ENCODE measurements at places on chromosomes 5 and 9. TPM values are rescaled to one million over a fixed set of nuclear protein-coding genes. Genes with fewer than 3 reads are reported as not detected.

GRCh38 chr9:123652416-123652815 lies 277.5 kb downstream of the DENND1A start:
- no peaks in the 10 kb centered on the region for H3K27me3 ChIP-seq
- DNase-seq = no peak
- no peak overlapping the region for H3K27ac ChIP-seq
- H3K4me1 ChIP-seq = no peaks in the 10 kb centered on the region

DNA sequence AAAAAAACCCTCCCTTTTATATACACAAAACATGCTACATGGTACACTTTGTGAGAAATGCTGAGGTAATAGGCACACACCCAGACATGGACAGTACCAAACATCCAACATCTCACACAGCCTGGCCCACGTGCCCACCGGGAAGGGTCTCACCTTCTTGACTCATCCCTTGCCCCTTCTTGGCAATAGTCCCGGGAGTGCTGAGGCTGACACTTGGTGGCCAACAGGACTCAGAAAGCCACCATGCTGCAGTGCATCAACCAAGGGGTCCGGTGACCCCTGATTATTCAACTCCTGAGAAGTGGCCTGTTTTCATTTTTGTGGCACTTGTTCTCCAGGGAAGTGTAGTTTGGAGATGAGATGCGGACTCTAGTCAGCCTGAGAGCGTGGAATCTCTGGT lies 35.0 kb downstream of the ANGPTL2 start:
- no peak overlapping the region for H3K4me3 ChIP-seq
- H3K36me3 ChIP-seq = no peaks in the 10 kb centered on the region
- no peaks in the 10 kb centered on the region for H3K4me1 ChIP-seq
- no peak for DNase-seq

GRCh38 chr5:6535594-6535993 lies 86.9 kb downstream of the UBE2QL1 start:
- H3K36me3 ChIP-seq = no peaks in the 10 kb centered on the region
- H3K27ac ChIP-seq = no peak overlapping the region
- no peak for DNase-seq
- 0 out of 2 replicates have a peak, but pooled peaks cover 2% of the 10 kb centered on the region for H3K27me3 ChIP-seq
- H3K4me3 ChIP-seq = no peak overlapping the region
- no peaks in the 10 kb centered on the region for H3K4me1 ChIP-seq

- H3K4me1 ChIP-seq = no peaks in the 10 kb centered on the region
- H3K27me3 ChIP-seq = no peaks in the 10 kb centered on the region
- H3K27ac ChIP-seq = no peak overlapping the region
- no peak for DNase-seq
These were observed 38.4 kb upstream of the SMIM15 start for GRCh38 chr5:61200582-61201155.

DNA sequence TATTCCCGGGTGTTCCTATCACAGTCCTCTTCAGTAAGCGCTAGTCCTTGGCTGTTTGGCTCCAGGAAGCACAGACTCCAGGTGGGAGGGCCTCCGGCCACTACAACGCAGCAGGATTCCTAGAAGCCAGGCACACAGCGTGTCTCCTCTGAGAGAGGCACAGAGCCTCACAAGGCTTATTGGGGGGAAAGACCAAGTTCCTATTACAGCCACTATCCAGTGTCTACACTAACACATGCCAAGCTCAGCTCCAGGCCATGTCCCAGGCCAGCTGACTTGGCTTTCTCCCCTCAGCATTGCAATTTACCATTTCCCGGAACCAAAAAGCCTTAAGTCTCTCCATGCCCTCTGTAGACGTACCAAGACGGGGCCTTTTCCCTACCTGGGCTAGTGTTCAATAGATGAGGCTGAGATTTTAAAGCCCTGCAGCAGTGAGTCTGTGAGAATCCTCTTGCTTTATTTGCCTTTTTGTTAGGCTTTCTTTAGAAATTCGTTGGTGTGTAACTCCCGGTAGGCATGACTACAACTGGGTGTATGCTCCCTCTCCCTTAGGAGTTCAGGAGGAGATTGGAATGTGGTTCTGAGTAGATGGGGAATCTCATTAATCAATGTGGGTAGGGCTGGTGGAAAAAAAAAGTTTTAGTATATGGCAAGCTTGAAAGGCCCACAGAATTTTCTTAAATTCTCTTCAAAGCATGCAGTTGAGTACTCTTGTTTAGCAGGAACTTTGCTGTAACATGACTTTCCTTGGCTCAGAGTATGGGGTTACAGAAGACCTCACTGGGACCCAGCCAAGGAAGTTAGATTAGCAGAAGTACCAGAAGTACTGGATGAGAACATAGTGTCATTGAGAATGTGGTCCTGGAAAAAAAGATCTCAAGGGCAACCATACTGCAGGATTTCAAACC lies 84.3 kb upstream of the SLC1A3 start:
- no peak overlapping the region for H3K27ac ChIP-seq
- no peaks in the 10 kb centered on the region for H3K4me1 ChIP-seq
- DNase-seq = no peak

DNA sequence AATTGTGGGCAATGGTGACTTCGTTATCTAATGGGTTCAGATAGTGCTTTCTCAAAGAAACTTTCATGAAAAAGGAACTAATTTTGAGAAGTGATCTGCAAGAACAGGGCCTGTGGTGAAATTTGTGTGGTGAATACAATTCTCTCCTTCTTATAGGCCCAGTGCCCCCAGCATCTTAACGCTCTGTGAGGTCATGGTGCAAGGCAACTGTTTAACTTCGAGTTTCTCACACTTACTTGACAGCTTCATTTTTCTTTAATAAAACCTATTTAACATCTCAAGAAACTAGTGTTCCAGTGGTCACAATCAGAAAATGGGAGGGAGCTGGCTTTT lies 69.2 kb downstream of the FAM114A2 start:
- no peak overlapping the region for H3K4me3 ChIP-seq
- H3K36me3 ChIP-seq = no peaks in the 10 kb centered on the region
- no peaks in the 10 kb centered on the region for H3K4me1 ChIP-seq
- no peak for DNase-seq
- peaks cover 6% of the 10 kb centered on the region for H3K27me3 ChIP-seq

- no peaks in the 10 kb centered on the region for H3K27me3 ChIP-seq
- H3K4me3 ChIP-seq = no peak overlapping the region
- H3K4me1 ChIP-seq = no peaks in the 10 kb centered on the region
- H3K36me3 ChIP-seq = no peaks in the 10 kb centered on the region
- DNase-seq = no peak
- no peak overlapping the region for H3K27ac ChIP-seq
These were observed 86.9 kb downstream of the GNAQ start for GRCh38 chr9:77944556-77945243.

DNA sequence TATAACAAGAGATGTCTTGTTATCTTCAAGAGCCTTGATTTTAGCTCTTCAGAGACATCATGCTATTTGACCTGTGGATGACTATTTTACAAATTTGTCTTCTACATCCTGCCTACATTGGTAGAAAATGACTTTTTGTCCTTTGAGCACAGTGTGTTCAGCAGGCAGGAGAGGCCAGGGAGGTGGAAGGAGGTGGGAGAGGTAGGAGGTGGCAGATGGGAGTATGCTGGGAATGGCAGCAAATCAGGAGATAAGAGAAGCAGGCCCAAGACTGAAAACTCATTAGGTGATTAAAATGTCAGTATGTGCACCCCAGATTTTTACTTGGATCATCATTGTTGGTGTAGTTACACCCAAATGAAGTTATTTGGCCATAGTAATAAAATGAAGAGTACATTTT lies 44.1 kb downstream of the PTPN3 start:
- H3K36me3 ChIP-seq = no peaks in the 10 kb centered on the region
- no peak overlapping the region for H3K4me3 ChIP-seq
- H3K27me3 ChIP-seq = no peaks in the 10 kb centered on the region
- peak overlapping the region; percentile 21 for H3K27ac ChIP-seq

GRCh38 chr9:11340654-11341053 lies 727.9 kb upstream of the PTPRD start:
- no peaks in the 10 kb centered on the region for H3K36me3 ChIP-seq
- H3K4me1 ChIP-seq = no peaks in the 10 kb centered on the region
- no peak overlapping the region for H3K27ac ChIP-seq
- H3K4me3 ChIP-seq = no peak overlapping the region

DNA sequence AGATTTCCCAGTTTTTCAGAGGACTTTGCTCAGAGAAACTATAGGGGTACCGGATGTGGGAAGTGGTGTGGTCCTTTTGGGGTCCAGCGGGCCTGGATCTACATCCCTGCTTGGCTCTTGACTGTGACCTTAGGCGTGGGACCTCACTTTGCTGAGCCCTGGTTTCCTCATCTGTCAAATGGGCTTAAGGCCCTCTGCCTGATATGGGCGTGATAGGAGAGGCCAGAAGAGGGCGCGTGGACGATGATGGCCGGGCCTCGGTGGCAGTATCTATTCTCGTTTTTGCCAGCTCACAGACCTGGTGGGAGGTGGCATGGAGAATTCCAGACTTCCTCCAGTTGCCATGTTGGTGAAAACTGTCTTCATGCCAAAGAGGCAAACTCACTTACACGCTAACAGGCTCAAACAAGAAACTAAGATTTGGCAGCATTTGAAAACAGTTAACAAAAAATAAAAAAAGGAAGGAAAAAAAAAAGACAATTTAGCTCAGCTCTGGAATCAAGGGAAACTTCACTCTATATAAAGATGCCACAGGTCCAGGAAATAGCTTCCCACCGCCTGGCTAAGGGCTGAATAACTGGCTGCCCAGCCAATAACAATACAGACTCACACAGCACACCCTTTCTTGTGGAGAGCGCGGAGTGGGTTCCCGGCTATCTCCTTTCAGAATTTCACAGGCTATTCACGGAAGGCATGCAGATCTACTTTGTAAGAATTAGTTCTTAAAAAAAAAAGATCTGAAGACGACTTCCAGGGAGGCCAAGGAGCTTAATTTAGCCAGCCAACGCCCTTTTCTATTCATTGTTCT lies 1.7 kb downstream of the SH3PXD2B start:
- H3K27ac ChIP-seq = peak overlapping the region; percentile 91
- H3K27me3 ChIP-seq = no peaks in the 10 kb centered on the region
- peak overlapping the region; percentile 84 for H3K4me3 ChIP-seq
- no peaks in the 10 kb centered on the region for H3K36me3 ChIP-seq

DNA sequence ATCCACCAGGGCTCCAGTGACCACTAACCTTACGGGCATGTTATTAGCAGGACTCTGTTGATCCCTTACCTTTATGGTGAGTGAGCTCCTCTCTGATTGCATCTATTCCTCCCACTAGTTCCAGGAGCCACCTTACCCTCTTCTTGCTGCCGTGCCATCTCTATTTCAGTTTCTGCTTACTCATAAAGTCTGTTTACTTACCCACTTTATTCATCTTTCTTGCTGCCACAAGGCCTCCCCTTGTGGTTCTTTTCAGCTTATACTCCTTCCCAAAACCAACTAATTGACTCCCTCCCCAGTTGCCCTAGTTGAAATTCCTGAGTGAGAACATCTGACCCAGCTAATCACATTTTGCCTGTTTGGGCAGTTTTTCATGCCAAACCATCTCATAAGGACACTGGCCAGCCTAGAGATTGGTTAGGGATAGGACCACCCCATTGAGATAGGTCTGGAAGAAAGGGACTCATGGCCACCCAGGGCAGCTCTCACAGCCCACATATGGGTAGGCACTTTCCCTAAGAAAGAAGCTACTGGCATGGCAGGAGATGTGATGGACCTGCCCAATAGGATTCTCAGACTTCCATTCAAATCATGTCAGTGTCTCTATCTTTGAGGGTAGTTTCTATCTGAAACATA lies 412.7 kb downstream of the EFNA5 start:
- H3K36me3 ChIP-seq = no peaks in the 10 kb centered on the region
- H3K4me3 ChIP-seq = no peak overlapping the region
- no peaks in the 10 kb centered on the region for H3K4me1 ChIP-seq
- DNase-seq = no peak
- H3K27ac ChIP-seq = no peak overlapping the region

DNA sequence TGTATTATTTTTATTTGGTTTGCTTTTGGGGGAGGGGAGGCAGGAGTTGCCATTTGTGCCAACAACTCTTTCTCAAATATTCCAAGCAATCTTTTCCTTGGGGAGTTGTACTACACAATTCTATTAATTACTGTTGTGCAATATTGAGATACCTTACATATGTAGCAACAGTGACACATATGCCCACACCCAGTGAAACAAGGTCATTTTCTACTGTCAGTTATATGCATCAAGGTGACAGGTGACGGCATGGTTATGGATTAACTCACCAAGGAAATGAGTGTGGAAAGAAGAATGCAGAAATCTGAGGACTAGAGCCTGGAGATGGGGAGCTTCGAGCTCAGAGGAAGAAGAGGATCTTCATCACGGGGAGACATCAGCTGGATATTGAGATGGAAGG lies 17.9 kb upstream of the MSMP start:
- no peak overlapping the region for H3K4me3 ChIP-seq
- no peak for DNase-seq
- H3K36me3 ChIP-seq = no peaks in the 10 kb centered on the region
- H3K27ac ChIP-seq = no peak overlapping the region

GRCh38 chr9:125476645-125477044 lies 215.0 kb downstream of the GAPVD1 start:
- no peak overlapping the region for H3K27ac ChIP-seq
- H3K4me1 ChIP-seq = no peaks in the 10 kb centered on the region
- no peaks in the 10 kb centered on the region for H3K36me3 ChIP-seq
- no peak for DNase-seq
- no peaks in the 10 kb centered on the region for H3K27me3 ChIP-seq

Gene PCDHB13
- 1.0 TPM for total RNA-seq

Gene ZFAND5
- total RNA-seq = 185 TPM

Gene SLC45A2
- total RNA-seq = not detected

Gene ARL14EPL
- not detected for total RNA-seq
